ENCODE measurements at places on chromosomes 2 and 18.

GRCh38 chr2:210681491-210681890 is 125.1 kb downstream of the CPS1 start:
- DNase-seq, result no peak

GRCh38 chr2:32847734-32848133 is 99.0 kb upstream of the LTBP1 start:
- DNase-seq, result no peak

DNA sequence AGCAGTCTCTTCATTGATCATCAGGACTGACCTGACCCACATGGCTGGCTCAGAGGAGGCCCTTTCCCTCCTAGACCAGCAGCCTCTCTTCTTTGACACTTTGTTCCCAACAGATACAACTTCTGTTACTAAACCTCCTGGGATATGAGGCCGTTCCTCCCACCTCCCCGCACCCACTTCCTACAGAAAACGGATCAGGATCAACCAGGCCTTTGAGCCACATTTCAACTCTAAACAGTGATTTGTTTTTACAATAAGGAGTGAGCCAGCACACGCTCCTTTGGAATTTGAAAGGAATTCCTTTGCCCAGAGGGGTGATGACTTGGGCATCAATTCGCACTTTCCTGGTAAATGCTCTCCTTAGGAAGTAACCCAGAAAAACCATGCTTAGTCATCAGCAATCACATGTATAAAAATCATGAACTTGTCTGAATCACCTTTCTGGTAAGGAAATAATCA is 180.4 kb downstream of the FAM124B start:
- no peak for DNase-seq

GRCh38 chr18:23573626-23574431 is 12.5 kb downstream of the NPC1 start:
- DNase-seq, result no peak

- DNase-seq, result no peak
These were observed 160.9 kb upstream of the COL3A1 start for GRCh38 chr2:188813315-188813714.

DNA sequence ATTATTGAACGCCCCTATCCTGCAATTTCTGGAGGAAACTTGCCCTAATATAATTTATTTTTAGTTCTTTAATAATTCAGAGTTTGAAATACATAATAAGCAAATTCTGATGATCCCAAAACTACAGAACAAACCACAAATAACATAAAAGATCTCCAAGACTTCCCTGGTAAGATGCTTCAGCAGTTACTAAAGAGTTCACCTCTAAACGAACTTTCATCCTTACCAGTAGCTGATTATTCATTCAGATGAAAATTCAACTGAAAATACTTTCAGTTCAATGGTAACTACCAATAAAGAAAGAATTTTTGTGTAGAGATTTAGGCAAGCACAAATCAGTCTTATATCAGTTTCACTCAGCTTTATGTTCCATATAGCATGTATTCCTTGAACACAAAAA is 130.1 kb upstream of the MAPRE2 start:
- no peak for DNase-seq
